ENCODE measurements at places on chromosomes 4 and X.

DNA sequence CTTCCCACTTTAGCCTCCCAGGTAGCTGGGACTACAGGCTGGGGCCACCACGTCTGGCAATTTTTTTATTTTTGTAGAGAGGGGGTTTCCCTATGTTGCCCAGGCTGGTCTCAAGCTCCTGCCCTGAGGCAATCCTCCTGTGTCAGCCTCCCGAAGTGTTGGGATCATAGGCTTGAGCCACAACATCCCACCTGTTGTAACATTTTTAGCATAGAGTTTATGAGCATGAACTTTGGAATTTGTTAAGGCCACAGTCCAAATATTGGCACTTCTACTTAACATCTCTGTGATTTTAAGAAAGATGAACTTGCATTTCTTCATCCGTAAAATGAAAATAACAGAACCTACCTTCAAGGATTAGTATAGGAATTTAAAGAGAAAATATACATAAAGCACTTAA lies 445.6 kb downstream of the IQCM start:
- DNase-seq = no peak

DNA sequence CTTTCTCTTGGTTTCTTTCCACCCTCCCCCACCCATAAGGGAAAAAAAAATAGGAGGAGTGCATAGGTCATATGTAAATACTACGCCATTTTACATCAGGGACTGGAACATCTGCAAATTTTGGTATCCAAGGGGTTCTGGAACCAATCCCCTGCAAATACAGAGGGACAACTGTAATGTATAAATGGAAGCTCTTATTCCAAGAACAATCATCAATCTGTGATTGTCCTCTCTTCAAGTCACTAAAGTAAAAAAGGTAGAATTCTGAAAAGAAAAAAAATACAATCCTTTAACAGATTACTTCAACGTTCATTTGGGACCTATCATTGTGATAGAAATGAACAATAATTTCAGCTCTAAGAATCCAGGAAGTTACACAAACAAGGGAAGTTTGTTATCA lies 13.6 kb downstream of the PPA2 start:
- no peak for DNase-seq

GRCh38 chr4:20840648-20841190 lies 140.5 kb downstream of the PACRGL start:
- no peak for DNase-seq

- no peak for DNase-seq
Measured at GRCh38 chrX:53695946-53696549, 9.5 kb upstream of the HUWE1 start.

DNA sequence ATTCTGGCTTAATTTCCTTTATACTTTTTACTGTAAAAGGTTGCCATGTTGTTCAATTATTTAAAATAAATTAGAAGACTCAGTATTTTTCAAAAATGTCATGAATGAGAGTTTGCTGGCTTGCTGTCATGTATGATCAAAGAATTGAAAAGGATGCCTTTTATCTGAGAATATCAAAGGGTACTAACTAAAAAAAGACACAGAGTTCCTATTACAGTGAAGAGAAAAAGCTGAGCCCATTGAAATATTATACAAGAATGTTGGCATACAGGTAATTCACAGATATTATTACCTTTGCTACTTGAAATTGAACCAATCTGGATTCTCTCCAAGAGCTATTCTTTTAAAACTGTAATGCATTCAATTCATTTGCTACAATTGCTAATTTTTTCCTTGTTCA lies 200.0 kb downstream of the PPP3CA start:
- DNase-seq = no peak

- no peak for DNase-seq
Measured at GRCh38 chrX:14497184-14497666, 32.1 kb upstream of the GLRA2 start.

DNA sequence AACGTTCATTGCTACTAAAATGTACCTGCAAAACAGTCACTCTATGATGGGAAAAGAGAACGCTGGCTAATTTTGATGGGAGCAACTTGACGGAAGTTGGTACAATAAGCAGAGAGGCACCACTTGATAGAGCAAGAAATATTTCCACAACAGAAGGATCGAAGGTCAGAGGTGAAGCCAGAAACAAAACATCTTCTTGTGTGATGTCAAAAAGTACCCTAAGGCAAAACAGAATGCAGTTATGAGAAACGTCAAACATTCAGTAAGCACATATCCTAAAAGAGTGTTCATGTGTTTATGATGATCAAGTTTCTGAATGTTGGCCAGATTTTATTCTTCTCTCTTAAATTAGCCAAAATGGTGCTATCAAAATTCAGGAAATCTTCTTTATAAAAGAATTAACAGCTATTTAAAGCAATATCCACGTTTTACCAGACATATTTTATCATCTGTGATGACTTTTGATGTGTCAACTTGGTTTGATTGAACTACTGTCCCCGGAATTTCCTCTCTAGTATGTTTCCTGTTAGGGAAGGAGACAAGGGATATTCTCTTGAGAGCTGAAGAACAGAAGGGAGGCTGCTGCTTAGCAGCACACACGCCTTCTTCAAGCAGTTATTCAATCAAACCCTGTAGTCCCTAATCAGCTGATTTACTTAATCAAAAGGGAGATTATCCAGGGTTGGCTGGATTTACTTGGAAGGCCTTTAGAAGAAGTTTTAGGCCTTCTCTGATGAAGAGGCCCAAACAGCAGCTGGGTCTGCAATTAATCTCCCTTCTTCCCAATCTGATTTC lies 15.7 kb downstream of the AASDH start:
- DNase-seq = no peak

GRCh38 chr4:143451186-143451585 lies 62.3 kb upstream of the SMARCA5 start:
- DNase-seq = no peak

GRCh38 chr4:5014007-5014682 lies 5.1 kb downstream of the CYTL1 start:
- no peak for DNase-seq

DNA sequence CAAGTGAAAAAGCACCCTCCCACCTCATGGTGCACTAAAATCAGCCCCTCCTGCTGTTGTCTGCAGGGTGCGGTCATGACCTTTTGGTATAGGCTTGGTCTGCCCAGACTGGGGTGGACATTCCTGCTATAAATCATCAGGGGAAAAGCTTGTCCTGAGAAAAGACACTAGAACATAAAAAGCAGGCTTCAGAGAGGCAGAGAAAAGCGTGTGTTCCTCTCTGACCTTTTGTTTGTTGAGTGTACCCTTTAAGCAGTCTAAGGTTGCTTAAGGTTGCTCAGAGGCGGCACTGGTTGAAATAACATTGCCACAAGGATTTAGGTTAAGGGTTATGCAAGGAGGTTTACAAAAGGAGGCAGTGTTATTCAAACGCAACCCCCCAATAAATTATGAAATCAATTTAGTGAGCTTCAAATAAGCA lies 43.5 kb downstream of the CCDC158 start:
- DNase-seq = no peak

DNA sequence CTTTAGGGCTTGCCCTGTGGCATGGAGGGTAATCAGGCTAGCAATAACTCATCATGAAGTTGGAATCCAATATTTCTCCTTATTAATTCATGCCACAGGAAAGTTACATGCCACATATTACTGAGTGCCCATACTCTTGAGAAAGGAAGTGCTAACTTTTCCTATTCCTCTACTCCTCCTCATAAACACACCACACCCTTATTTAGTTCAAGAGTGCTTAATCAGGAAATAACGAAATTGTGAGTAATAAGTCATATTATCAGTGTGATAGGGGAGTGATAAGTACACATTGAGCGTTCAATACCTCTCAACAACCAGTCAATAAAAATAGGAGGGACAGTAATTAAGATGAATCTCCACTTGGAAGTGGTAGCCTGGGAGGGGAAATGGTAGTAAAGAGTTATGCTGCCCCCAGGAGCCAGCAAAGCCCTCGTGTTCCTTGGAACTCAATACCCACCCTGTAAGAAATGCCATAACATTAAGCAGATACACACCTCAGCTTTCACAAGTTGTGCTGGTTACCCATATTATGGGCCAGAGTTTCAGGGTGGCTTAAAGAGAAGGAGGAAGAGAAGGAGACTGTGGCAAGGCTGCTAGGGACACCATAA lies 410.0 kb upstream of the NR3C2 start:
- no peak for DNase-seq

DNA sequence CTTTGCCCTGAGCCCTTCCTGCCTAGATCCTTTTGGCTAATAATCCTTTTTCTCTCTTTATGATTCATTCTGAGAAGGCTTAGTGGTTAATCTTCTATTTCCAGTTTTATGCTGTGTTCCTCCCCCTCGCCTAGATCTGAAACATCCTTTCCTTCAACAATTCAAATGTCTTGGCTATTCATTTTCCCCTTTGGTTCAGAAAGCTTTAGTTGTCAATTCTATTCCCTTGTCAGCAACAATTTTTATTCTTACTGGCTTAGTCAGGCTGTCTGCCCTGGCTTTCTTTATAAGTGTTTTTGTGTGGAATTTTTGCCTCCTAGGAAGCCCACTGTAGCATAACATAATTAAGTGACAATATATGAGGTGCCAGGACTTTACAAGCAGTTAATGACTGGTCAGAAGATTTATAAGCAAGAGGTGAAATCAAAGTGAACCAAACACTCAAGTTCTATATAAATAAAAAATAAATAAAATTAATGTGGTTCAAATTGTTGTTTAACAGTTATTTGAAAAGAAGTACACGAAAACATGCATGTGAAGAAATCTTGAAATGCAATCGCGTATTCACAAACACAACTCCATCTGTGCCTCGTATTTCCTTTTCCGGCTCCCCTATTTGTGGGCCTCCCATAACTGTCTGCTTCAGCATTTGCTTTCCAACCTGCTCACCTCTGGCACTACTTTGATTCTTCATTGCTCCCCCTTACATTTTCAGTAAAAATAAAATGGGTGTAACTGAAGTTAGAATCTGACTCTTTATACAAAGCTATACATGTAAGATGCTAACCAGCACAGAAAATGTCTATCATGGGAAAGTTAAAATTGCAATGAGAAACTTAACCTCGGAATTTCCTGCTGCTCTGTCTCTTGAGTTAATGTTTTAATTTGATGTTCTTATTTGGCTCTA lies 235.4 kb downstream of the SPRY1 start:
- DNase-seq = no peak

- DNase-seq = no peak
Measured at GRCh38 chrX:78957049-78957767, 12.0 kb downstream of the P2RY10 start.

DNA sequence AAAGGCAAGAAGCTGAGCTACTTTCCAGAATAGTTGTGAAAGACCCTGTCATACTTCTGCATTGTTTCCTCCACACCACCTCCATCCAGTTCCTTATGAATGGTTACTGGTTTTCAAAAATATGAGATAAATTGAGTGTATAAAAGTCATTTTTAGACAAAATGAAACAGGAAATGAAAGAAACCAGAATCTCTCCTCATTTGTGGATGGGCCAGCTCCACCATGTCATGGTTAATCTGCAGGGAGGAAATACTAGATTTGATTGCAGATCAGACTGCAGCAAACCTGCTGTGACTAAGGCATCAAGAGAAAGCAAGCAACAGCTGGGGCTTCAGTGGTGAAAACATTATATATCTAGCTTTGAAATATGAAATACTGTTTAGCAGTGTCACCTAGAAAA lies 23.8 kb downstream of the F9 start:
- DNase-seq = no peak

- no peak for DNase-seq
Measured at GRCh38 chrX:68697465-68698125, 50.1 kb downstream of the STARD8 start.

DNA sequence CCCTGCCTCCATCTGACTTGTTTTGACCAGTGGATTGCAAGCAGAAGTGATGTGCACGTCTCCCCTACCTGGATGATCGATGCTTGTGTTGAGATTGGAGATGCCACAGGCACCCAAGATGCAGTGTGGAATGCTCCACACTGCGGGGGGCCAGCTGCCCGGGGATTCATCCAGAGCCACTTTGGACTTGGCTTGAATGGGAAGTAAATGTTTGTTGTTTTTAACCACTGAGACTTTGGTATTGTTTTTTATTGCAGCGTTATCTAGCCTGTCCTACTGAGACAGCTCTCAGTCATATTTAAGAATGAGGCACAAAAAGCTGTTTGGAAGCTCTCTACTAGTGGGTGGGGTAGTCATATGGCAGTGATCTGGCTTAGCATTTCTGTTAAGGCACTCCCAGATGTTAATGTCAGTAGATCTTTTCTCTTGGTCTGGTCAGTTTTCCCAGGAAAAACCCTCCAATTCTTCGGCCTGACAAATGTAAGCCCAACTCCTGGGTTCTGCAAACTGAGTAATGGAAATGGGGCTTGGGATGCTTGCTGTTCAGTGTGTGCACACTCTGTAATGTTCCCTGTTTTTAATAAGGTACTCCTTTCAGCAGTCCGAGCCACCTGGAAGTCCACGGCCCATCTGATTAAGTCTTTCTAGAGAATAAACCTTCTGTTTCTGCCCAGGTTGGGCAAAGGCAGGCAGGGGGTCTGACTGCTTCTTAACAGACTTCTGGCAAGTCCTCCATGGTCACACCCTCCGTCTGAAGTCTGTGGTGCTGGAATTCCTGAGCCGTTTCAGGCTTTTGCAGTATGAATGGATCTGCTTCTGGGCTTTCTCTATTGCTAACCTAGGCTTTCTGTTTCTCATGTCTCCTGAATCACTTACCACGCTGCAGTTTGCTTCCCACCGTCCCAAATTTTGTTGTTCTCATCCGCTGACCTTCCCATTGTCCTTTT lies 74.8 kb downstream of the WWC2 start:
- DNase-seq = no peak

DNA sequence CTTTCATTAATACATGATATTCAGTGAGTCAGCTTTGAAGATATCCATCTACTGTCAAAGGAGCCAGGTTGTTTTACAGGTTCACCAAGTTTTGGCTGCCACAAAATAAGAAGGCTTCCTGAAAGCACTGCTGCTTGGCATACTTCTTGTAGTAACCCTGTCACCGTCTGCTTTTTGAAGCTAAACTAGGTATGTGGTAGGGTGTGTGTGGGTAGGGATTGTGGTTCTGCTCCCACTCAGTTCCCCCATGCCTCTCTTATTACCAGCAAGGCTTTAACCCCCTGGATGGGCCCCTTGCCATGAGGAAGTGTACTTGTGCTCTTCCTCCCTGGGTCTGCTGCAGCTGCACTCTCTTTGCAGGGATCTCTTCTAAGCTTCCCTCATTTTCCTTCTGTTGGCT lies 191.2 kb downstream of the BANK1 start:
- no peak for DNase-seq

DNA sequence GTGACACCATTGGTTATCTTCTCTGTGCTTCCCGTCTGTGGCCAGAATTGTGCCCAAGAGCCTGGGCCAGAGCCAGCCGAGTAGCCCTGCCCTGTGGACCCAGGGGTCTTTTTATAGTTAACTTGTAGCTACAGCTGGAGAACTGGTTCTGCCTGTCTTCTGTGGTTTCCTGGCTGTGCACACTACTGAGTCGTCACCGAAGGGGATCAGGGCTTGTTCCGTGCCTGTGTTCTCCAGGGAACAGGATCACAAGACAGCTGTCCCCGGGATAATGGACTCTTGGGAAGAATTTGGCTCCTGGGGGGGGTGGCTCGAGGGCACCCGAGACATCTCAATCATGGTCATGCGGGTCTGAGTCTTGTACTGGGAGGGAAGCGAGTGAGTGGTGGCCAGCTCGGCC lies 22.1 kb upstream of the OPN1LW start:
- DNase-seq = no peak

Data from cortex of kidney (tissue), 1 donor.